ENCODE measurements at places on chromosomes 7 and 10. TPM values are rescaled to one million over a fixed set of nuclear protein-coding genes. Genes with fewer than 3 reads are reported as not detected.

DNA sequence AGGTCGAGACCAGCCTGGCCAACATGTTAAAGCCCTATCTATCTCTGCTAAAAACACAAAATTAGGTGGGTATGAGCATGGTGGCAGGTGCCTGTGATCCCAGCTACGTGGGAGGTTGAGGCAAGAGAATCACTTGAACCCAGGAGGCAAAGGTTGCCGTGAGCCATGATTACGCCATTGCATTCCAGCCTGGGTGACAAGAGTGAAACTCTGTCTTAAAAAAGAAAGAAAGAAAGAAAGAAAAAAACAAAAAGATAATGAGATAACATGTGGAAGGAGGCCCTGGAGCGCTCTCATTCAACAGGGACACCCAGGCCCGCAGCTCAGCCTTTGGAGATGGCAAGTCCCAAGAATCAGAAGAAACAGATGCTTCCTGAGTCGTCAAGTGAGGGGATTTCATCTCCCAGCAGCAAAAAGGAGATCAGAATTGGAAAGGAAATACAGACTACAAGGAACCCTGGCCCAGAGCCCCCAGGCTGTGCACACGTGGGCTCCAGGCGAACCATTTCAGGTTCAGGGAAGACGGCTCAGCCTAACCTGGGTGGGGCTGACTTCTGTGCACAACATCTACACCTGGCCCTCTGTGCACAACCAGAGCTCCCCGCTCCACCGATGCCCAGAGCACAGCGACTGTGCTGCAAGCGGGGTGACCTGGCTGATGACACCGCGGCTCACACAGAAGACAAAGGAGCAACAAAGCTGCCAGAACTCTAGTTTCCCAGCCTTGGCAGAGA lies 33.3 kb downstream of the GNA12 start:
- DNase-seq: peak; percentile 12

DNA sequence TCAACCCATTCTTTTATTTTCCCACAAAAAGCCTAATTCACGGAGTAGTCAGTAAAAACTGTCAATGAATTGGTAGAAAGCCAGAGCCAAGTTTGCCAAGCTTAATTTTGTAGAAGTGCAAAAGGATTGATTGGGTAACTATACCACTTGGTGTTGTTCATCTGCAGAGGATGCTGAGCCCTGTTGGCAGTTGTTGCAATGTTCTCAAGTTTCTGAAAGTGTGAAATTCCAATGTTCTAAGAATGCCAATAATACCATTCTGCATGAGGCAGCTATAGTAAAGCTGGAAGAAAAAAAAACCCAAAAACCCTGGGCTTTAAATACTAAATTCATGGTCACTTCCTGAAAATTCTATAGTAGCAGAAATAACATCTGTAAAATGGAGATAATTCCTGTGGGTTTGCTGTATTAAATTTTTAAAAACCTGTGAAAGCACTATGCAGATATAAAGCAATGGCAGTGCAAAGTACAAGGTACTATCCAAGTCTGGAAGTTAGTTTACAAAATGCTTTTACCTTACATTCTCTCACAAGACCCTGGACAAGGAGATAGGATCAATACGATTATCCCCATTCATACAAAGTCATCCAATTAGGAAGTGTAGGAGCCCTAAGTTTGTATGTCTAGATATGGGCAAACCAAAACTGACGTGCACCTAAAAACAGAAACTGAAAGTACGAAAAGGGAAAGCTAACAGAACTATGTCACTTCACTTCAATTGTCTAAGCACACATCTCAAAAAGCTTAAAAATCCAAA lies 6.0 kb upstream of the PON1 start:
- peak; percentile 34 for DNase-seq

DNA sequence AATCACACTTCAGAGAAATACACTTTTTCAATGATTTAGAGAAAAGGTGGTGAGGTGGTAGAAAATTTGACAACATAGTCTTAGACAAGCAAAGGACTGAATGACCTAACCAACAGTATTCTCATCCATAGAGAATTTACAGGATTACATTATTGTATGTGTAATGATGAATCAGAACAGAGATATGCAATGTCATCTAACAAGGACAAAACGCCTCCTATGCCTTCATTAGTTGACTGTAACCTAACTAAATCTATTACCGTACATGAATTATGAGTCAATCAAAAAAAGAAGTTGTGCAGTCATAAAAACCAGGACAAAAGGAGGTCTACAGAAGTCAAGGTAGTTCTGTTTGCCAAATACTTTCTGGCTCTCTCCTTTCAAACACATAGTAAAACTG lies 66.5 kb downstream of the RAB11FIP2 start:
- peak; percentile 16 for DNase-seq

DNA sequence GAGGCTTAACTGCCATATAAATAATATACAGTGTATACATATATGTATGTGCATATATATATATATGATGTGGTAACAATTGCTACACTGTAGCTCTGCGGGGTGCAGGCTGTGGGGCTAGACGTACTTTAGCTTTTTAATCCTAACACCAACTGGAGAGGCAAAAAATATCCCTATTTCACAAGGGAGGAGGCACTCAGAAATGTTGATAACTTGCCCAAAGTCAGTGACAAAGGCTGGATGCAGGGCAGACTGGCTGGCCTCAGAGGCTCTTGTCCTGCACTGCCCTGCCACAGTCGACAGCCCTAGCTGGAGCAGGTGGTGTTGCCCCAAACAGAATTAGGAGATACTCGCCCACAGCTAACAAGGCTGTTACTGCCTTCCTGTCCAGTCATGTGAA lies 1.5 kb upstream of the RELN start:
- no peak for DNase-seq

- DNase-seq: no peak
These were observed 6.2 kb upstream of the ZAN start for GRCh38 chr7:100726996-100727761.

GRCh38 chr7:69844264-69844868 lies 246.1 kb downstream of the AUTS2 start:
- no peak for DNase-seq

DNA sequence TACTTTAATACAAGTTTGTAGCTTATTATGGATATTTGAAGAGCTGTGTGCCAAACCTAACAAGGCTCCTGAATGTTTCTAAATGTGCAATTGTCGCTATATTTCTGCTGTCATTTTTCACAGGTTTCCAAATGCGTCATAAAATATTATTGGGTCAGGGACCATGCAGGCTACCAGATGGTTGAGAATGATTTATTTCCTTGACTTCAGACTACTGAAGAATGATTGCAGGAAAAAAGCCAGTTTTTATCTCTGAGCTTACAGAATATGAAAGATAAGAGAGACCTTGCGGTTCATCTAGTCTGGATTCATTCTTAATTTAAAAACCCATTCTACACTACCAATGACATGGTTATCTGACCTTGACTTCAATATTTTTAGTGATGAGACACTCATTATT lies 55.2 kb downstream of the TSPAN12 start:
- DNase-seq: no peak

DNA sequence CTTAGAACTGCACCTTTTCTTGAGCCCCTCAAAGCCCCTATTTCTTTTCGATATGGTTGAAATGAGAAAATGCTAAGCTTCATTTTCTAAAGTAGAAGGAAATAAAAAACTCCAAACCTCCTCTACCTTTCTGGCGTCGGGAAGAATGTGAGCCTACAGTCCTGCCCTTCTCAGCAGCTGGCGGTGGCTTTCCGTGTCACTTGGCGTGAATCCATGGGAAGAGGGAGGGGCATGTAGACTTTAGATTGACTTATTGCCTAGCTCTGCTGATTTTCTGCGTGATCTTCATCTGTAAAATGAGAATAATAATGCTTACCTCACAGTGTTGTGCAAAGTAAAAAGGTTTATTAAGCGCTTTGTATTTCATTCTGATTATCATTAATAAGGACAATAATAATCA lies 35.0 kb downstream of the PRR15 start:
- DNase-seq: no peak

DNA sequence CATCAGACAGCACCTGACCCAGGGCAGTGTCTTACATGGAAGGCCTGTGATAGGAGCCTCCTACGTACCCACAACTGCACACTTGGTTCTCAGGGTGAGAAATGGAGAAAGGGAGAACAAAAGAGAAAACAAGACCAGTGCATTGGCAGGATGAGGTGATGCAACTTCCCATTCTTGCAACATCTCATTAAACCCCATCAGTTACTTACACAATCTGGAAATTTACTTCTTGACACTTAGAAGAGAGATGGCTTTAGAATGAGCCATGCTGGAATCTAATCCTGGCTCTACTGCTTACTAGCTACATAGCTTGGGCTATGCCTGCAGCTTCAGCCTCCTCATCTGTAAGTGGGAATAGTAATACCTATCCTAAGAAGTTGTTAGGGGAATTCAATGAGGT lies 391.7 kb downstream of the KCNMA1 start:
- DNase-seq: no peak

- peak; percentile 86 for DNase-seq
These were observed 168.0 kb upstream of the RHEB start for GRCh38 chr7:151687523-151688235.

DNA sequence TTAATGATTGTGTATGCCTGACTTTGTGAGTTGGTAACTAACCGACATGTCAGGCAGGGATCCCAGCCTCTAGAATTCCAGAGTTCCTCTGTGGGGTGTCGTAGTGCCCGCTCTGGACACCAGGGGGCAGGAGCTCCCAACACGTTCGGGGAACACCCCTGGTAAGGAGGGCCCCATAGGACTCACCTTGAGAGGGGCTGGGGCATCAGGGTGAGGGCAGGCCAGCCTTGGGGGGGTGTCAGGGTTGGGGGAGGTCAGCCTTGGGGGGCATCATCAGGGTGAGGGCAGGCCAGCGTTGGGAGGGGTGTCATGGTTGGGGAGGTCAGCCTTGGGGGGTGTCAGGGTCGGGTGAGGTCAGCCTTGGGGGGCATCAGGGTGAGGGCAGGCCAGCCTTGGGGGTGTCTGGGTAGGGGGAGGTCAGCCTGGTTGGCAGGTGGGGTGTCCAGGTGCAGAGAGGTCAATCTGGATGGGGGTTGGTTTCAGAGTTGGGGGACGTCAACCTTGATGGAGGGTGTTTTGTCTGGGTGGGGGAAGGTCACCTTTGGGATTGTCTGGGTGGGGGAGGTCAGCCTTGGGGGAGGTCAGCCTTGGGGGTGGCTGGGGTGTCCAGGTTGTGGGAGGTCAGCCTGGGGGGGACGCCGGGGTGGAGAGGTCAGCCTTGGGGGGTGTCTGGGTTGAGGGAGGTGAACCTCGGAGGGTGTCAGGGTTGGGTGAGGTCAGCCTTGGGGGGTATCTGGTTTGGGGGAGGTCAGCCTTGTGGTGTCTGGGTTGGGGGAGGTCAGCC lies 45.6 kb upstream of the SUN1 start:
- DNase-seq: peak; percentile 57

ZNF33B gene
- total RNA-seq: 15.1 TPM

GRCh38 chr7:14507617-14508016 lies 394.9 kb downstream of the DGKB start:
- no peak for DNase-seq

DNA sequence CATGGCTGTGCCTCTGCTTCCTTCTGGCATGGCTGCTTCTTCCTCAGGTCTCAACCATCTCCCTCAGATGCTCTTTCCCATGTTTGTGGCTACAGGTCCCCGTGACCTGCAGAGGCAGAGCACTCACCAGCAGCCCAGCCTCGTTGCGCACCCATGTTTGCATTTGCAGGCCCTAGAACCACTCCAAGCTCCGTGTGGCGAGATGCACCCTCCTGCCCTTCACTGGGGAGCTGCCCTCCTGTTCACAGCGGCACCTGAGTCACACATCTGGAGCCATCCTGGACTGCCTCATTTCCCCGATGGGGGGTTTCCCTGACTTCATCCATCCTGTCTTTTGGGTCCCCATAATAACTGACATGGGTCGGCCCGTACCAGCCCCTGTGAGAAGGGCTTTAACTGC lies 35.9 kb downstream of the EGFR start:
- DNase-seq: no peak

- DNase-seq: no peak
These were observed 178.2 kb upstream of the SORCS1 start for GRCh38 chr10:107342711-107343110.

DNA sequence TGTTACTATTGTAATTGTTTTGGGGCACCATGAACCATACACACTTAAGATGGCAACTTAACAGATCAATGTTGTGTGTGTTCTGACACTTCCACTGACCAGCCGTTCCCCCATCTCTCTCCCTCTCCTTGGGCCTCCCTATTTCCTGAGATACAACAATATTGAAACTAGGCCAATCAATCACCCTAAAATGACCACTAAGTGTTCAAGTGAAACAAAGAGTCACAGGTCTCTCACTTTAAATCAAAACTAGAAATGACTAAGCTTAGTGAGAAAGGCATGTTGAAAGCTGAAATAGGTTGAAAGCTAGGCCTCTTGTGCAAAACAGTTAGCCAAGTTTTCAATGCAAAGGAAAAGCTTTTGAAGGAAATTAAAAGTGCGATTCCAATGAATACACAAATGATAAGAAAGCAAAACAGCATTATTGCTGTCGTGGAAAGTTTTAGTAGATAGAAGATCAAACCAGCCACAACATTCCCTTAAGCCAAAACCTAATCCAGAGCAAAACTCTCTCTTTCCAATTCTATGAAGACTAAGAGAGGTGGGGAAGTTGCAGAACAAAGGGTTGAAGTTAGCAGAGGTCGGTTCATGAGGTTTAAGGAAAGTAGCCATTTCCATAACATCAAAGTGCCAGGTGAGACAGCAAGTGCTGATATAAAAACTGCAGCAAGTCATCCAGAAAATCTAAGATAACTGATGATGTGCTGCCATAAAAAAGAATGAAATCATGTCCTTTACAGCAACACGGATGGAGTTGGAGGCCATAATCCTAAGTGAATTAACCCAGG lies 90.6 kb downstream of the MTPN start:
- no peak for DNase-seq

DNA sequence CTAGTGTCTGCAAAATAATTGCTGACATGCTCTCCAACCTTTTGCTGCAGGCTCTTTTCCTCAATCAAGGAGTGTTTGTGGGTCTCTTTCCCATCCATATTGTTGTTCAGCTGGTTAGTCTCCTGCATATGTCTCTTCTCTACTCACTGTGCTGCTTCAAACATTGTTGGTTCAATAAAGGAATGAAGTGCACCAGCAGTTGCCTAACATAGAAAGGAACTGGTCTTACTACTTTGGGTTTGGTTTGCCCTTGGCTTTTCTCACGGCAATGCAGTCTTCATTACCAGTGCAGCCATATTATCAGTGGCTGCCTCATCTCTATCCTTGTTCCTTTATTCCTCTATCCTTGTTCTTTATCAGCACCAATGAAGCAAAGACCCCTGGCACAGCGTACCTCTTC lies 169.7 kb upstream of the TPK1 start:
- DNase-seq: no peak

DNA sequence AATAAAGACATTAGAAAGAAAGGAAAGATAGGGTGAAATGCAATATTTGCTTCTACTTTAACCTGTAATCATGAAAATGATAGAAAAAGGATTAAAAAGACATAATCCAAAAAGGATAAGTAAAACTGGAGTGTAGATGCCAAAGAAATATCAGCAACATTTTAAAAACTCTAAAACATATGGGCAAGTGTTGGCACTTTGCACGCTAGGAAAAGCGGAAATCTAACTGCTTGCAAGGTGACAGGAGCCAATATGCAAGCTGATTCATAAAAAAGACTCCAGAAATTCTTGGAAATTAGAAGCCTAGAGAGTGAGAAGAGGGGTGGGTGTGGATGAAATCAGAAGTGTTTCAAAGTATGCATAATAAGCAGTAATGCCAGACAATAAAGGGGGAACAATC lies 161.1 kb downstream of the SEMA3E start:
- DNase-seq: no peak

DRGX gene
- total RNA-seq: not detected

CARD11 gene
- 41.8 TPM for total RNA-seq

ADRB1 gene
- 0.97 TPM for total RNA-seq

Measured in endothelial cell of umbilical vein (primary cell).